ENCODE measurements at places on chromosomes 12 and 14.

- no peak for DNase-seq
Observed at GRCh38 chr12:124745891-124746570, 117.6 kb downstream of the SCARB1 start.

DNA sequence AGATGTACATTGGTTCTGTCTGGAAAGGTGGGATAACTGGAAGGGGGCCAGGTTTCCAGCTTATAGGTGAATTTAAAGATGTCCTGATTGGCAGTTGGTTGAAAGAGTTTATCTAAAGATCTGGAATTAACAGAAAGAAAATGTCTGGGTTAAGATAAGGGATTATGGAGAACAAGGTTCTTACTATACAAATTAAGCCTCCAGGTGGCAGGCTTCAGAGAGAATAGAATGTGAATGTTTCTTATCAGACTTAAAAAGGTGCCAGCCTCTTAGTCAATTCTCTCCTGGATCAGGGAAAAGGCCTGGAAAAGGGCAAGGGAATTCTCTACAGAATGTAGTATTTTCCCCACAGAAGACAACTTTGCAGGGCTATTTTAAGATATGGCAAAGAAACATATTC lies 53.1 kb downstream of the CNTN1 start:
- no peak for DNase-seq

DNA sequence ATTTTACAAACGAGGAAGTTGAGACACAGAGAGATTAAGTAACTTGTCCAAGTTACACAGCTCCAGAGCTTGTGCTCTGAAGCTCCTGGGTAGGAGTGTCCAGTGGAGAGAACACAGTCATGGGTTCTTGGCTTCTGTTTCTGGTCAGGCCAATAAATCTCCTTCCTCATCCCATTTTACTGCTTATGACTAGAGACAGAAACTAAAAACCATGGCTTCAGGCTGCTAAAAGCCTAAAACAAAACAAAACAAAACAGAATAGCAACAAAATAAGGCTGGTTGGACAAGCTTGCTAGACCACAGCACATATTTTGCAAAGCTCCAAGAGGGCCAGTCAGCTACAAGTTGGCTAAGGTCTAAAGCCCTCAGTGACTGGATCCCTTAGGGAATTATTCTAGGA lies 49.8 kb downstream of the PTGER2 start:
- DNase-seq: no peak

DNA sequence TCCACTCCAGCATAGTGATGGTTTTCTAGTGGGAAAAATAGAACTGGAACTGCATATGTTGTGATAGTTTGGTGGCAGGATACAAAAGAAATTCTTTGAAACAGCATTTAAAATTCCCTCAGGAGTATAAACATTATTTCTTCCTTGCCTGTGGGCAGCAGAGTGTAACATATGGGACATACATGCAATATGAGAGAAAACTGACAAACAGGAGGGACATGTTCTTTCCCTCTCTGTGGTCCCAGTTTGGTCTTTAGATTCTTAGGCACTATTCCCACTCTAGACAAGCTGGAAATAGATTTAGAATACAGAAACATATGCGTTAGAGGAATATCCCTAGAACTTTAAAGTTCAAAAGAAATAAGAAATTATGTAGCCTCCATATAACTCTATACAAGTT lies 68.0 kb downstream of the MGAT4C start:
- no peak for DNase-seq

GRCh38 chr14:53517270-53517960 lies 364.3 kb upstream of the DDHD1 start:
- no peak for DNase-seq

- DNase-seq: no peak
Observed at GRCh38 chr14:22418631-22419030, 170.4 kb downstream of the DAD1 start.

DNA sequence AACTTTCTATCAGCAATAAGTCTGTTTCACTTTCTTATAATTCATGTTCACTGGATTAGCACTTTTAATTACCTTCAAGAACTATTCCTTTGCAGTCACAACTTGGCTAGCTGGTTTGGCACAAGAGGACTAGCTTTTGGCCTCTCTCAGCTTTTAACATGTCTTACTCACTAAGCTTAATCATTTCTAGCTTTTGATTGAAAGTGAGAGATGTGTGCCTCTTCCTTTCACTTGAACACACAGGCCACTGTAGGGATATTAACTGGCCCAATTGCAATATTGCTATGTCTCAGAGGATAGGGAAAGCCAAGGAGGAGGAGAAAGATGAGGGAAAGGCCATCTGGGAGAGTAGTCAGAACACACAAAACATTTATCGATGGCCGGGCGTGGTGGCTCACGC lies 92.7 kb downstream of the PRICKLE1 start:
- no peak for DNase-seq

- no peak for DNase-seq
Observed at GRCh38 chr12:115583591-115583990, 693.9 kb downstream of the MED13L start.

DNA sequence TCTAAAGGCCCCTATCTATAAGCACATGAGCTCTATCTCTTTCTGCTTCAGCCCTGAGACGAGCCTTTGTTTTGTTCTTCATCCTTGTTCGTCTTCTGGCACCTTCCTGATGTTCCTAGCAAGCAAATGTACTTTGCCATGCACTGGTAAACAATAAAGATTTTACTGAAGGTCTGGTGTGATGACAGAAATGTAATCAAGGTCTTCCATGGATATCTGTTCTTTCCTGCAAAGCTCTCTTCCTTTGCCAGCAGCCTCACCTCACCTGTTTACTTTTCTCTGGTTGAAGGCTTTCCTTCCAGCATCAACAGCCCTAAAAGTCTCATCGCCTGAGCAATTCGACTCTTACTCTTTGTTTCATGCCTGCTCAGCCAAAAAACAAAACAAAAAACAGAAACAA lies 330.3 kb downstream of the PCNX1 start:
- DNase-seq: no peak

GRCh38 chr12:107921062-107921461 lies 146.6 kb downstream of the ASCL4 start:
- no peak for DNase-seq

- DNase-seq: no peak
Observed at GRCh38 chr12:91622037-91622436, 439.4 kb upstream of the DCN start.

GRCh38 chr12:98509063-98509462 lies 6.3 kb upstream of the TMPO start:
- DNase-seq: no peak

DNA sequence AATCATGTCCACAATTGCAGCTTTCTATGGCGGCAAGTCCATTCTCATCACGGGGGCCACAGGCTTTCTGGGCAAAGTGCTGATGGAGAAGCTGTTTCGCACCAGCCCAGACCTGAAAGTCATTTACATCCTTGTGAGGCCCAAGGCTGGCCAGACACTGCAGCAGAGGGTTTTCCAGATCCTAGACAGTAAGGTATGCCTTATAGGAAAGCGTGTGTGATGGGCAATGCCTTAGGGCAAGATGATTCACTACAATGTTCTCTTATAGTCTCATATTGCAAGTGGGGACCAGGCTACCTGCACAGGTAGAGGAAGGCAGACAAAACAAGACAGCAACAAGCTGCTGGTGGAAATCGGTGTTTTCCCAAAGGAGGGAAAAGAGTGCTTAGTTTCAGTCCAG lies 110.5 kb downstream of the ERGIC2 start:
- no peak for DNase-seq

DNA sequence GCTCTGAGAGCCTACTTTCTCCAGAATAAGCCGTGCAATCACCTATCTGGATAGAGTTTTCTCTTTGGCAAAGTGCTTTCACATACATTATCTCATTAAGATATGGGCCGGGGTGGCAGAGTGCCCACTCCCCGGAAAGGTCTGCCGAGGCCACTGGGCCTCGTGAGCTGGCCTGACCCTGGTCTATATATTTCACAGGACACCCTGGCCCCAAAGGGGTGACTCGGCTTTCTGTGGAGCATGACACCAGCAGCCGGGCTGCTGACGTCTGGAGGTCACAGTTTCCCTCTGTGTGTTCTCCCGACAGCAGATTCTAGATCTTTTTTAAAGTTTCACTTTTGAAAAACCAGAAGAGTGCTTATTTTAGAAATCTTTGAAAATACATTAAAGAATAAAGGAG lies 27.9 kb upstream of the ATP2A2 start:
- no peak for DNase-seq

GRCh38 chr12:28582672-28583376 lies 392.6 kb downstream of the CCDC91 start:
- no peak for DNase-seq

DNA sequence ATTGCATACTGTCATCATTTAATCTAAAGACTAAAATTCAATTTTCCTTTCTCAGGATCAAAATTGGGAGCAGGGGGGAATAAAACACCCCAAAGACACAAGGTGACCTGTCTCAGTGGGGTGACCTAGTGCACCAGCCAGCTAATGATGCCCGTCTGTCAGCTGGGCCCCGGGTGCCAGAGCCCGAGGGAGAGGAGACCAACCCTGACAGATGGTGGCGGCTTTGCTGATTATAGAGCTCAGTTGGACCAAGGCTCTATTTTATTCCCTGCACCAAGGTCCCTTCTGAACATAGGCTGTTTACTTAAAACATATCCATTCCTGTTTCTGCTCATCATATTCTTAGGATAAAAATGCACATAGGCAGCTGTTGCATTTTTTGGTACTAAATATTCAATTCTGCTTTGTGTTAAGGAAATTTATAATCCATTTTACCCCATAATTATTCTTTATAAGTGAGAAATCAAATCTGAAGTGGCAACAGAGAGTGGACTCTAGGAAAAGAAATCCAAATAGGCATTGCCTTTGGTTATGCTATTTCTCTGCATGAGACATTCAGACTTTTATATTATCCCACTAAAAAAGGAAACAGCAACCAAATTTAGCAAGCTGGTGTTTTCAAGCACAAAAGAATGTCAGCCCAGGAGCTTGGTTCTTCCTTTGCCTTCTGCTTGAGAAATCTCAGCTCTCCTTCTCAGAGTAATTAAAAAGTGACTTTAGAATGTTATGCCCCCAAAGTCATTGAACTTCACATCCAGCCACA lies 96.8 kb upstream of the IFNG-AS1 start:
- no peak for DNase-seq

- no peak for DNase-seq
Observed at GRCh38 chr12:101076921-101077320, 133.1 kb downstream of the SLC5A8 start.

All from T-helper 22 cell (primary cell).